ENCODE measurements at places on chromosomes 3 and 15.

DNA sequence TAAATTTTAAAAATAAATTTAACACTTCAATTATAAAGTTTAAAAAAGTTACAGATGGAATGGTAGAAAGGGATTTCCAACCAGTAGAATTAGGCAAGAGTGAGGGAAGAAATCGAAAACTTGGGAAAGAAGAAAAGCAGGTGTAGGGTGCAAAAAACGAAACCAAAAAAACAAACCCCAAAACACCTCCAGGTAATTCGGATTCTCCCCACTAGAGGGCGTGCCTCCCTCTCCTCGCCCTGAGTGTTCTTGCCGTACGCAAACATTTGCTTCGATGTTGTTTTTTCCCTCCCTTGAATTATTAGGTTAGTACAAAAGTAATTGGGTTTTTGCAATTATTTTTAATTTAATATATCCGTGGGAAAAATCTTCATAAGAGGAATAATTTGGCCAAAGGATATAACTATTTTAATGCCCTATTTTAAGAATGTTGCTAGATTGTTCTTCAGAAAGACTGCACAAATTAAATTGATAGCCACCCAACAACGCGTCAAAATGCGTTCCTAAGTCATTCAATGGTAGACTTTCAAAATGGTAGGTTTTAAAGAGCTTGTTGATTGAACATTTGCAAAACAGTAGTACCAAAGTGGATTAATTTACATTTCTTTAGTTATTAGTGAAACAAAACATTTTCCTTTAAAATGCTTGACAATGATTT, 63.7 kb downstream of the SLC30A4 start:
- DNase-seq: peak; percentile 47

DNA sequence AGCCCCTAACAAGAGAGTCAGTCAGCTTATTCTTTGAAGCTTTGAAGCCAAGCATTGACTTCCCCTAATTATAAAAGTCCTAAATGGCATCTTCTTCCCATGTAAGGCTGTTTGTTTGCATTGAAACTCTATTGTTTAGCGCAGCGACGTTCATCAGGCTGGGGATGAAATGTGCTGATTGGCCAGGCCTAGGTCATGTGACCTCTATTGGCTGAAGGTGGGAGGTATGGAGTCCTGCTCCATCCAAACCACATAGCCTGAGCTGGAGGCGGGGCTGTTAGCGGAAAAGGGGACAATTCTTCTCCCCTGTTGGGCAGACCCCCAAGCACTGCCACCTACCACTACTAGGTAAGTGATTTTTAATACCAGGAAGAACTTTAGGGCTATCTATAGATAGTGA, 145.3 kb upstream of the PRR23C start:
- no peak for DNase-seq

GRCh38 chr3:56867671-56868070, 65.9 kb upstream of the ARHGEF3 start:
- no peak for DNase-seq

- no peak for DNase-seq
Observed at GRCh38 chr15:39344662-39345141, 236.2 kb upstream of the THBS1 start.

GRCh38 chr3:71580636-71581456, 2.7 kb downstream of the FOXP1 start:
- DNase-seq: peak; percentile 26

- DNase-seq: peak; percentile 20
Observed at GRCh38 chr3:131174752-131175151, 148.1 kb downstream of the NEK11 start.

- peak; percentile 28 for DNase-seq
Observed at GRCh38 chr3:64759811-64760210, 72.0 kb upstream of the ADAMTS9 start.

DNA sequence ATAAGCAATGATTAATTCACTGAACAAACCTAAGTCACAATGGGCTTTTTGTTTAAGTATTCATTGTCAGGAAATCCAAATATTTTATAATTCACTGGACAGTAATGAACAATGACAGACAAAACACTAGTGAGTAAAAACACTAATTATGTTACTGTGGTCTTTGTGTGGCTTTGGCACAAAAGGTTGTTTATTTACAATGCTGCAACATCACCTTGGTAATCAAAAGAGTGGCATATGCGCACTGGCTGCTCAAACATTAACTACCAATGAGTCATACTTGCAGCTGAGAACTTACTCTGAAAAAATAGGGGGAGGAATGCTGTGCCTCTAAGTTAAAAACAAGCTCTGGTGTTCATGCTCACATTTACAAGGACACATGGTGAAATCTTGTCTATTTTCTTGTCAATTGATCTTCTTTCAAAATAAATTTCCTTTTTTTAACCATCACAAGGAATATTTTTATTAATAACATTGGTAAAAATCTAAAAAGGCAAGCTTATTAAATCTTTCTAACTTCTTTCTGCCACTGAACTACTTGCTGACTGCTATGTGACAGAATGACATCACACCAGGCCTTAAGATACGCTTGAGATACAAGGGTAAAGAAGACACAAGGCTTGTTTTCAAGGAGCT, 85.2 kb upstream of the PPIB start:
- DNase-seq: peak; percentile 86

GRCh38 chr3:40780925-40781406, 256.2 kb downstream of the ZNF621 start:
- DNase-seq: no peak

DNA sequence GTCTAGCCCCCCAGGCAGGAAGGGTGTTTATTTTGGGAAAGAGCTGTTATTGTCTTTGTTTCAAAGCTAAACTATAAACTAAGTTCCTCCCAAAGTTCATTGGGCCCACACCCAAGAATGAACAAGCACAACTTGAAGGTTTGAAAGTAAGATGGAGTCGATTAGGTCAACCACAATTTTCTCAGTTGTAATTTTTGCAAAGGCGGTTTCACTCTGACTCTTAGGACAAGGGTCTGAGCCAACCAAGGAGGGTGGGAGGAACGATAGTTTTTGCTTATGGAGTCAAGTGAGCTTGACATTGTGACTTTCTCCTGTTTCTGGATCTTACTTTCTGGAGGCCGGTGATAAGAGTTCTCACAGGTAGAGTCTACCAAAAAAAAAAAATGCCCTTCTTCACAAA, 5.8 kb upstream of the ZNF770 start:
- DNase-seq: no peak

- DNase-seq: no peak
Observed at GRCh38 chr3:129747136-129747535, 140.7 kb upstream of the PLXND1 start.

GRCh38 chr3:42511201-42511600, 8.8 kb downstream of the VIPR1 start:
- no peak for DNase-seq

GRCh38 chr15:84734794-84735479, 13.5 kb upstream of the ZNF592 start:
- DNase-seq: no peak

DNA sequence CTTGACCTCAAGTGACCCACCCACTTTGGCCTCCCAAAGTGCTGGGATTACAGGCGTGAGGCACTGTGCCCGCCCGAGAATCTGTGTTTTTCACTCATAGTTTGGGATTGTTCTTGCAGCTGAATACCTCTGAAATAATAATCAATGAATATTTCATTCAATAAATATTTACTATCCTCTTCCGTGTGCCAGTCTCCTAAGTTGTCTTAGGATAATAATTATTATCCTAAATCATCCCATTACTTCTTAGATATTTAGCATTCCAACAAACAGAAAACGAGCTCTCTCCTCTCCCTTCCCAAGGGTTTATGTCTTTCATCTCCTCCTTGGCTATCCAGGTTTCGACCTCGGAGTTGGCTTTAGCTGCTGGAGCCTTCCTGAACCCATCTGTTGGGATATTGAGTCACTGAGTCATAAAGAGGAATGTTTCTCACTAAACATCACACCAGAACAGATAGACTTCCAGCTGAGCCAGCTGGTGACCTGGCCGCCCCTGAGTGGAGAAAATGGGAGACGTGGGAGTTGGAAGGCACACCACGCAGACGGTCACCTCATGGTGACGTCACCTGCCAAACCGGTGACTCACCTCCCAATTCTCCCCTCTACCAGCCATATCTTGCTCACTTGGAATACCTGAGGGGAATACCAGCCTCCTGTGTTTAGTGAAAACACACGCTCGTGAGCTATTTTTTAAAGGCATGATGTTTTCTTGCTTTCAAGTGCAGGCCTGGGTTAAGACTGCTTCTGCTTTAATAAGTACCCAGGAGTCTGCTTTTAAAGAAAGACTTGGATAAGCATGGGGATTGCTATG, 43.9 kb downstream of the BHLHE40 start:
- peak; percentile 99 for DNase-seq

DNA sequence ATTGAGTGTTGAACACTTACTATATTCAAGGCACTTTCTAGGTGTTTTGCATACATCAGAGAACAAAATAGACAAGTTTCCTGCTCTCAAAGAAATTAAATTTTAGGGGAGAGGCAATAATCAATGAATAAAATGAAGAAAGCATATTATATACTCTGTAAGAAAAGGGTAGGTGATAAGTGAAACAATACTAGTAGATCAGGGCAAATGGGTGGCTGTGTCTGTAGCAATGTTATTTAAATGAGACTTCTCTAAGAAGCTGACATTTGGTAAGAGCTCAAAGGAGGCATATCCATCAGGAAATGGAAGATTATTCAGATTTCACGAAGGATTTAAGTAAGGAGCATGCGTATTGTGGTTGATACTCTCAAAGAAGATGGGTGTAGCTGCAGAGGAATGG, 1291.6 kb downstream of the NSUN3 start:
- DNase-seq: no peak

DNA sequence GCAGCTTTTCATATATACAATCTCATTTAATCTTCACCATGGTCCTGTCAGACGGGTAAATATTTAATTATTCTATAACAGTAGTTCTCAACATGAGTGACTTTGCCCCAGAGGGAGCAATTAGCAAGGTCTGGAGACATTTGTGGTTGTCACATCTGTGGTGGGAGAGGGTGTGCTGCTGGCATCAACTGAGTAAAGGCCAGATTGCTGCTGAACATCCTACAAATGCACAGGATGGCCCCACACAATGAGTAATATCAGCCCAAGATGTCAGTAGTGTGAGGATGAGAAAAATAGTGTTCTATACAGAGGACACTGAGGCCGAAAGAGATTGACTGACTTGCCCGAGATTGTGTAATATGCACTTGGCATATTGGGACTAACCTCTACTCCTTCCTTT, 156.0 kb downstream of the AGBL1 start:
- no peak for DNase-seq

- DNase-seq: no peak
Observed at GRCh38 chr3:103968751-103969150, 1398.0 kb upstream of the ALCAM start.

- DNase-seq: no peak
Observed at GRCh38 chr15:69713726-69714559, 261.3 kb downstream of the RPLP1 start.

- DNase-seq: no peak
Observed at GRCh38 chr3:100006570-100007271, 107.6 kb downstream of the FILIP1L start.

- DNase-seq: no peak
Observed at GRCh38 chr3:15097891-15098290, 1.1 kb downstream of the RBSN start.

DNA sequence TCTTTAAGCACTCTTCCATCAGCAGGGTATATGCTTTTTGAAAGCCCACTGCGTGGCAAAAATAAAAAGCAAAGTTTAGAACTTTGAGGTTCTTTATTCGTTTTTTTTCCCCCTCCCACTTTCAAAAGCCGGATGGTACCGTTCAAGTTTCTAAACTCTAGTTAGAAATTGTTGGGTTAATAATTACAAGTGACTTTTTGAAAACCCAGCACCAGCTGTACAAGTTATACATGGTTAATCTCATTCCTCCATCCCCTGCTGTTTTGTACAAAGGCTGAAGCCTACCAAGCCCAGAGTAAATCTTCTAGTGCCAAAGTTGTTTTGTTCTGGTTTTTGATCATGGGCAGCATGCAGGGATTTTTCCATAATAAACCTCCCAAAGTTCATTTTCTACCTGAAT, 48.6 kb downstream of the WDR72 start:
- DNase-seq: no peak

DNA sequence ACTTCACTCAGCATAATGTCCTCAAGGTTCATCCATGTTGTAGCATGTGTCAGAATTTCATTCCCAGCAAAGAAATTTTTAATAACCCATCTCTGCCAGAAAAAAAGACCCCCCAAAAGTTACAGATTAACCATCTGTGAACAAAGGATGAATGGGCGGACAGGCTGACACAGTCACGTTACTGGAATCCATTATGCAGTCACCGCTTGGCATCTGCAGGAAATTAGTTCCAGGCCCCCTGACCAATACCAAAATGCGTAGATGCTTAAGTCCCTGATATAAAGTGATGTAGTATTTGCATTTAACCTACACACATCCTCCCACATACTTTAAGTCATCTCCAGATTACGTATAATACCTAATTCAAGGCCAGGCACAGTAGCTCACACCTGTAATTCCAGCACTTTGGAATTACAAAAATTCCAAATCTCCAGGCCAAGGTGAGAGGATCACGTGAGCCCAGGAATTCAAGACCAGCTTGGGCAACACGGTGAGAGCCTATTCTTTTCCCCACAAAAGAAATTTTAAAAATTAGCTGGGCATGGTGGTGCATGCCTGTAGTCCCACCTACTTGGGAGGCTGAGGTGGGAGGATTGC, 1.5 kb upstream of the SLC12A8 start:
- DNase-seq: peak; percentile 19

- no peak for DNase-seq
Observed at GRCh38 chr15:56758770-56759449, 25.6 kb upstream of the ZNF280D start.

DNA sequence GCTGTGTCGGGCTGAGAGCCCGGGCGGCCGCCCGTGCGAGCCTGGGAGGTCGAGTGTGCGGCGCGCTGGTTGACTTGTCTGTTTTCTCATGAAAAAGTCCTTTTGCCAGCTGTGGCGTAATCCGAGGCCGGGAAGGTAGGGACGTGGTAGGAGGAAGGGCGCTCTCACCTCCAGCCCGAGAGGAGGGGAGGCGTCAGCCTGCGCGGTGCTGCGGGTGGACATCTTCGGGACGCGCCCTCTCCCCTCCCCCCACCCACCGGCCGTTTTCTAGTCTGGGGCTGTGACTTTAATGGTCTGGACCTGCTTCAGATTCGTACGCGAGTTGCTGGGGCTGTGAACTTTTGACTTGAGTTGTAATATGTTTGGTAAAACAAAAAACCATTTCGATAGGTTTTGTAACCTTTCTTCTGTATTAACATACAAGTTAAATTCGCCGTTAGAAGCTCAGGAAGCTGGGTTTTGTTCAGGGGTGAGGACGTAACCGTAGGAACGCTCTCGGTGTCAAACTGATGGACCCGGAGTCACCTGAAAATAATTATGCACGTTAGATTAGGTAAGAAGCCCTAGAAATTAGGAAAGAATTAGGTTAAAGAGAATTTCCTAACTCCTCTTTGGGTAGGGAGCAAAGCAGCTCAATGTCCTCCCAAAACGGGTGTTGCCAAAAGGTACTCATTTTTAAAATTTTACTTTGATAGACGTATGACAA, 762 bp downstream of the NCK1 start:
- peak; percentile 63 for DNase-seq

DNA sequence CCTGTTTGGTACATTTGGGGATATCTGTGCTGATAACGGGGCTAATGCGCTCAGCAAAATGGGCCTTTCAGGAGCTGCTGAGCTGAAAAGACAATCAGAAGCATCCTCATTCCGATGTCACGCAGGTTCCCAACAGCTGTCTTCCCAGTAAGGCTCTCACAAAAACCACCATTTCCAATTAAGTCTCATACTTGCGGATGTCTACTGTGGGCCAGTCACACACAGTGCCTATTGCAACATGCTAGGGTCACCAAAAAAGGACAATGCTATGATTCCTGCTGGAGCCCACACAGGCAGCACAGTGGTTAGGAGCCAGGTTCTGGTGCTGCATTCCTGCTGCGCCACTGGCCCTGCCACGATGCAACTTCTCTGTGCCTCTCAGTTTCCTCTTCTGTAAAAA, 16.4 kb upstream of the LDHAL6B start:
- DNase-seq: no peak
